ENCODE measurements at places on chromosomes 12 and 14.

DNA sequence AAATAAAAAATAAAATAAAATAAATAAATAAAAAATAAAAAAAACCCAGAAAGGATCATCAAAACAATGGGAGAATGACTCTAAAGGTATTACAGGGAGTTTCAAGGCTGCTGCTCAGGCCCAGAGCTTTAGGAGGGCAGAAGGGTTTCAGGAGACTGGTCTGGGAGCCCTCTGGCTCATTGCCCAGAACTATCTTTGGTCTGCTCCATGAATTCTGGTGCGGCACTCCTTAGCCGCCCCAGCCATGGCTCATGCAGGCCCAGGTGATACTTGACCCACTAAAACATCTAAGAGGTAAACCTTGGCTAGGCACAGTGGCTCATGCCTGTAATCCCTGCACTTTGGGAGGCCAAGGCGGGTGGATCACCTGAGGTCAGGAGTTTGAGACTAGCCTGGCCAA is 14.7 kb upstream of the TMED10 start:
- DNase-seq, result no peak

DNA sequence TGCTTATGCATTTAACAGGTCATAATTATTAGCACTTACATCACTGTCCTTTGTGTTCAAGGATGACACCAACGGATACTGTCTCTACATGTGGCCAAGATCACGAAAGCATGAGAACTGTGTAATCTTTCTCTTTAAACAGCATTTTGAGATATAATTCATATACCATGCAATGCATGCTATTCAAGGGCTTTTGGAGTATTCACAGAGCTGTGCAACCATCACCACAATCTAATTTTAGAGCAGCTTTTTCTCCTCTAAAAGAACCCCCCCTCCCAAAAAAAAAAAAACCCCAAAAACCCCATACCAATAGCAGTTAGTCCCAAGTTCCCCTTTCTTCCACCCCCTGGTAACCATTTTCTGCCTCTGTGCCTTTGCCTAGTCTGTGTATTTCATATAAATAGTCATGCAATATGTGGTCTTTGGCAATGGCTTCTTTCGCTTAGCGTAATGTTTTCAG is 60.6 kb downstream of the SPRING1 start:
- DNase-seq, result no peak

DNA sequence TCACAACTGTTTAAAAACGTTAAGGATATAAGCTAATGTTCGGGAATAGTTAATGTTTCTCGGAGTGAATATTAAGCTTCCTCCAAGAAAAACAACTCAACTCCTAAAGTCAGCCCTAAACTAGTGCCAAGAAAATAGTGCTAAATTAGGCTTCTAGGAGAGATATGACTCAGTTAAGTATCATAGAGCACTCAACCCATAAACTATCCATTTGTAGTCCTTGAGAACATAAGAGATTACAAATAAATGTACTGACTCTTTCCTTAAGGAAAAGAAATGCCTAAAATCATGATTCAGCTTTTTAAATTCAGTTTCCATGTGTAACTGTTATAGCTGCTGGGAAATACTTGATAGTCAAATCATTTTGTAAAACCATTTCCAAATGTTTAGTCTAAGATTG is 117.1 kb downstream of the HMGA2 start:
- DNase-seq, result no peak

DNA sequence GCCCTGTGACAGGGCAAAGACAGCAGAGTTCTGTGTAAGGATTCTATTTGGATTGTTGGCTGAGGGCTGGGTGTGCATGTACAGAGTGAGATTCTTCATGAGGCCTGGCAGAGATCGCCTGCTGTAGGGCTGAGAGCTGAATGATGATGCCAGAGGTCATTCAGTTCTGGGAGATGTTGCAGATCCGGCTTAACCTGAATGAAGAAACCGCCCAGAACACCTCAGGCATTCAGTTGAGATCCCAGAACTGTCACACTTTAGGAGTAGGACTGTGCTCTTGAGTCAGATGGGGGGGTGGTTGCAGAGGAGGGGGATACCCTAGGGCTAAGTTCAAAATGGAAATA is 5.8 kb upstream of the EVL start:
- DNase-seq, result no peak

GRCh38 chr12:22334410-22335100 is at the start of gene ST8SIA1:
TSS of gene ST8SIA1 (minus strand) at chr12:22334707. CDS start at chr12:22334232, 475 bp downstream.
- DNase-seq, result no peak

All from H1 (cell line).